ENCODE measurements at places on chromosomes 2 and 18.

DNA sequence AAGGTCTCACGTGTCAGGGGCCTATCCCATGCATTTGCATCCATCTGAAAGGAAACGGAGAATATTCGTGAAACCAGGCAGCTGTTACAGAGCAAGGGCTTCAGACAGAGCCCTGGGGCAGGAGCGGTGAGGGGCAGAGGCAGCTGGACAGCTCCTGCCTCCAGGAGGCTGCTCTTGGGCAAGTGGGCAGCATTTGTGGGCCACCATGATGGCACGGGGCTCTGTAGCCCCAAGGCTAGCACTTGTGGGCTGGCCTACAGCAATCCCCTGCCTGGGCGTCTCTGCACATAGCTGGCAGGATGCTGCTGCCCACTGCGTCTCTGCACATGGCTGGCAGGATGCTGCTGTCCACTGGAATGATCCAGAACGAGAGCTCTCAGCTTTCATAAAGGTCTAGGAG is 52.8 kb upstream of the PTMA start:
- no peak for DNase-seq

DNA sequence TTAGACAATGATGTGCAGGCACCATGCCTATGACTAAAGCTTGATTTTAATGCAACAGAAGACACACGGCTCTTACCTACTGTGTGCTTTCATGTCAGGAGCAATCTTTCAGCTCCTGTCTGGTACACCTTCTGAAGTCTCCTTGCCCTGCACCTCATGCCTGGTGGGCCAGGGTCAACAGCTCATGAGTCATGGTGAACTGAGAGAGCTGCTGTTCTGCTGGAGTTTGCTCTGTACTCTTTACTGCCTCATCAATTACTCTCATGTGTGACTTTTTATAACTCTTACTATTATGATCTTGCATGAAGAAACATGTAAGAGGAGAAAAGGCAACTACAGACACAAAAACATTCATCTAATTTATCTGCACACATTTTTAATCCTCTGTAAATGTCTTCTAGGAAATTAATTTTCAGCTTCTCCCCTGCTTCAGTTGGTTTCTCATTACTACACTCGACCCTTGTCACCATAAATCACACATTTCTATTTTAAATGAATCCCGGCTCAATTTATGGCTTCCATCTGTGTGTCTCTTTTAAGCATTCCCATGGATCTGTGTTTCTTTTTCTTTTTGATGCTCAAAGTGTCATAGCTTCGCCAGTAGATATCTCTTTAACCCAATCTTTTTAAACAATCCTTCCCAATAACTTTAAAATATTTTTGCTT is 9.7 kb downstream of the SERPINB7 start:
- no peak for DNase-seq

GRCh38 chr2:23793476-23793875 is 133.4 kb downstream of the ATAD2B start:
- no peak for DNase-seq

DNA sequence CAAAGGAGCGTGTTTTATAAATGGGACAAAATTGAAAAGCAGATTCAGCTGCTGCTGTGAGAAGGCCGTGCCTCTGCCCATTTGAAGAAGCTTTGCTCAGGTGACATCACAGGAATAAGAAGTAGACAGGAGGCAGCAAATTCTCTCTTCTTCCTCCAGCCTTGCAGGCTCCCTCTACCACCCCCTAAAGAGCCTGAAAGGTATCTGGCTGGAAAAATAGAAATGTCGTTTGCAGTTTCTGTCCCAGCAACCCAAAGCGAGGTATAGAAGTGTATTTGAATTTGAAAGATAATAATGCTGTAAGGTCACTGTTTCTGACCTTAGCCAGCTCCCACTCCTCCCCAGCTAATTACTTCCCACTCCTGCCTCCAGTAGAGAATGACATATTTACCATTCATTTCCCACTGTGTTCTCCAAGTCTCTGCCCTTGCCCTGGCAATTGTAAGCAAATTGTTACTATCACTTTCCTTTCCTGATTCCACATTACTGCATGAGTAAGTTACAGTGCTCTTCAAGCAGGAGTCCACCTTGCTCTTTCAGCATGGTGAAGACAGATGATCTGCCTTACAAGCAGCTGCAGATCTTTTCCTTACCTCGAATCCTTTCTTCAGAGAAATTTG is 56.8 kb upstream of the RASGRP3 start:
- DNase-seq: no peak

DNA sequence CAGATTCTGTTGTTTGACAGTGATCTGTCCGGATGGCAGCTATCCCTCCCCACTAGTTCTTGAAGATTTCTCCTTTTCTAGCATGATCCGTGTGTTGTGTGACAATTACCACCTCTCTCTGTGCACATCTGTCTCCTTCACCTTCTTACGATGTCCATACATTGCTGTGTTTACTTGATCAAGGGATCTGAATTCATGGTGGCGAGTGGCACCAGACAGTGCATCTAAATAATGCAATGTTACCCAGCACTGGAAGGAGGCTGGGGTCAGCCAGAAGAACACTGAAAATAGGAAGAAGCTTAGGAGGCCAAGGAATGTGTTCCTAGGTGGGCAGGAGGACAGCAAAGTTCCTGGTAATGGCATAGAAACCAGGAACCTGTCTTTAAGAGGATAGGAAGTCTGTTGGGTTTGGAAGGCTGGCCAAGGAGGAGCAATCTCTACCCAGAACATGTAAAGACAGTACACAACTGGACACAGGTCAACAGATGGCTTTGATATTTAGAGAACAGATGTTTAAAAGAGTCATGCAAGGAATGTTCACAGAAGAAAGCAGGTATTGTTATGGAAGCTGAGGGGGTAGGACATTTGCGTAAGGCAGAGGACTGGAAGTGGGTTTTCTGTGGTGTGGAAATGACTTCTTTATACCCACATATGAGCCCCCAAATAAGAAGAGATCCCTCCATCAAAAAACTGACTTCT is 126.4 kb downstream of the HRH4 start:
- no peak for DNase-seq

DNA sequence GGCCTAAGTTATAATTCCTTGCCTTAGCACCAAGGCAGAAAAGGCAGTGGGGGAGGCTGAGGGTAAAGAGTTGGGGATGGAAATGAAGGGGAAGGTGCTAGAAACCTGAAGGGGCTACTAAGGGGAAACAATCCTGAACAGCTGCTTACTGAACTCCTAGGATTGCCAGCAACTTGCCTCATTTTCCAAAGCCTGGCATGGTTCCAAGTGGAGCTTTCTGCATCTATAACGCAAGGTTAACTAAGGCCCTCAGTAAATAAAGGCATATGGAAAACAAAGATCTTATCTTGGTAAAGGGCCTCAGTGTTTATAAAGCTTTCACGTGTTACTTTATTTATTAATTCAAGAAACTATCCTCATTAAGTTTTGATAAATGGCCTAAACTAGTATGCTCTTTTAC is 10.9 kb downstream of the MEP1B start:
- DNase-seq: no peak

GRCh38 chr2:19649785-19650380 is 251.9 kb downstream of the TTC32 start:
- peak; percentile 97 for DNase-seq

GRCh38 chr2:234378440-234378839 is 118.4 kb downstream of the ARL4C start:
- DNase-seq: no peak

- no peak for DNase-seq
These were observed 188.6 kb downstream of the LRP1B start for GRCh38 chr2:141942006-141942789.

GRCh38 chr18:12028040-12028628 is 46.8 kb downstream of the IMPA2 start:
- no peak for DNase-seq

GRCh38 chr2:11286749-11287148 is 57.7 kb downstream of the ROCK2 start:
- no peak for DNase-seq
